ENCODE measurements at places on chromosomes 12 and 14. TPM values are rescaled to one million over a fixed set of nuclear protein-coding genes. Genes with fewer than 3 reads are reported as not detected.
A peak's percentile ranks its signal among the peaks of the same experiment; 100 is the strongest.

DNA sequence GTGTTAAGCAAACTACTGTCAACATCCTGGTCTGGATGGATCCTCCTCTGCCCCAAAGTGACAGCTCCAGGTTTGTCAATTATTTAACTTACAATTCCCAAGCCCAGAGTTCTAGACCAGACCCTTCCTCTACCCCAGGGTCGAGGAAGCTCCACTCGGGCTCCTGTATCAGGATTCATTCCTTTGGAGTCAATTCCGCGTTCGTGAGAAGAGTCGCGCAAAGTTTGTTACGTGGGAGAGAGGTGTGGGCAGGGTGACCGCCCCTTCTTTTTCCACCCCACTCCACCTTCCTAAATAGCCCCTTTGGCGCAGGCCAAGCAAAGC is 479 bp downstream of the SEL1L start:
- no peak for DNase-seq

DNA sequence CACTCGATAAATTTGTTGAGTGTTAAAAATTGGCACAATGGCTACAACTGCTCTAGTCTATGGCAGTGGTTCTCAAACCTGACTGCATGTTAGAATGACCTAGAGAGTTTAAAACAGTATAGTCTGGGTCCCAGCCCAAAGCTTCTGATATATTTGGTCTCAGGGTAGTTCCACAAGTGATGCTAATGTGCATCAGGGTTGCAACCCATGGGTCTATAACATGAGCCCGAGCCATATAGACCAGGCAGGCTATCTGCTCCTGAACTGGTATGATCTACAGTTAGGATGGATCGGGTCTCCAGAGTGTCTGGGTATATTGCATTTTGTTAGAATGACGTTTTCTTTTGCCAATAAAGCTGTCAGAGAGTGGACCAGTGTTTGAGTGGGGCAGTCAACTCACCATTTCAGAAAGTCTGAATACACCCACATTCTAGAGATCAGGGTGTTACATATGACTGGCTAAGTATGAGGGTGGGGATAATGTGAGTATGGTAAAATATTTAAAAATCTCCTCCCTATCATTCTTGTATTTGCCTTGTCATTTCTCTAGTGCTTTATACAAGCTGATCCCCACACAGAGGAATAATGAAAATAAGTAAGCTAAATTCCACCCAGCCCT is 80.9 kb downstream of the FRMD6 start:
- no peak for DNase-seq

- peak; percentile 66 for DNase-seq
Observed at GRCh38 chr12:46473634-46474329, 101.2 kb upstream of the SLC38A2 start.

DNA sequence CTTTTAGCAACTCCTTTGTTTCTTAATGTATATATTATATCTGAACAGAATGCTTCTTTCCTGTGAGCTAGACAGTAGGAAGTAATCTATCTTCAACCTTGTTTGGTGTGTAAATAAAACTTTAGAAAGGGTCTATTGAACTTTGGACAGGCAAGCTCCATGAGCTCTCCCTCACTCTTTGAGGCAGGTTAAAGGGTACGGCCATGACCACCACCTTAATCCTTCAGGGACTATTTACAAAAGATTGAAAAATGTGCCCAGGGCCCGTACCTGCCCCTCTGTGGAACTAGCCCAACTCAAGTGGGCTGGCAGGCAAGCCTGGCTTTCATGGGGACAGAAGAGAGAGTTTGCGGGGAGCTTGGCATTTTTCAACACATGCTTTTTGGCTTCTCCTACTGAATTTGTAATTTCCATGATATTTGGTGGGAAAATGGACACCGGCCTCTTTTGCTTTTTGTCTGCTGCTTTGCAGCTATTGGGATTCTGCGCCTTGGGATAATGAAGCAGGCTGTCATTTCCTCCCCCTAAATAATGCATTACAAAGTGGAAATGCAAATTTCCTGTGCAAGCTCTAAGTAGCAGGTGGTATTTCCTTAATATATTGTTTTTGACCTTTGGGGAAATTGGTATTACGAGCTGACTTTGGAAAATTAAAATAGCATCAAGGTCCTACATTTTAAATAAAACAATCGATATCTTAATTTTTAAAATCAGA is 106.0 kb downstream of the HMGA2 start:
- no peak for DNase-seq

- no peak for DNase-seq
Observed at GRCh38 chr12:108093209-108093608, 35.9 kb upstream of the WSCD2 start.

DNA sequence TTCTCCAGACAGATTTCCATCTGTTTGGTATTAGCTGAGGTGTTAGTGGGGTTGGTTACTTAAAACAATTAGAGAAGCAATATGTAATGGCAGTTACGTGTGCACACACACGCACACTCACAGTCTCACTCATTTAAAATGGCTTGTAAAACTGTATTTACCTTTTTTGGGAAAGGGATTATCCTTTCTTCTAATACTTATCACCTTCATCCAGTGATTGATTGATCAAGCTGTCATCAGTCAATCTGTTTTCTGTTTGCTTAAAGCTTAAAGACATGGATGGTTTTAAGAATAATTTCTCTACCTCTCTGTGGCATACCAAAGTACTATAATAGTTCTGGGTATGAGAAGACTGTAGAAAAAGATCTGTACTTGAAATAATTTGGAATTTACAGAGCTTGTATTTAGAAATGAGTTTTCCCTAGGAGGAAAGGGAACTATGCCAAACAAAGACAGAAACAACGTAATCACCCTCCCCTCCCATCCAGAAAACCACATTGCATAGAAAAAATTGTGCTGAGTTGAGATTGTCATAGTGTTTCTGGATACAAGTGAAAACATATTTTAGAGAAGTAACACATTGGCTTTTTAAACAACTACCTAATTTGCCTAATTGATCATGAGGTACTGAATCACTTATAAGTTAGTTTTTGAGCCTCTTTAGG is 455.8 kb downstream of the PCNX1 start:
- DNase-seq, result peak; percentile 78

GRCh38 chr14:75487155-75487671 is 35.1 kb upstream of the BATF start:
- no peak for DNase-seq

- DNase-seq, result no peak
Observed at GRCh38 chr14:41362139-41362538, 244.5 kb upstream of the LRFN5 start.

Gene SLC35F4
- 0.10 TPM for polyA plus RNA-seq

Gene PZP
- polyA plus RNA-seq, result 2.5 TPM

Gene BMP4
- 90.0 TPM for polyA plus RNA-seq

Gene IFI27
- 28.6 TPM for polyA plus RNA-seq

Gene ANG
- polyA plus RNA-seq, result 11.7 TPM

Measured in right lung (tissue), 10 donors.